ENCODE measurements at places on chromosomes 2 and 18.

DNA sequence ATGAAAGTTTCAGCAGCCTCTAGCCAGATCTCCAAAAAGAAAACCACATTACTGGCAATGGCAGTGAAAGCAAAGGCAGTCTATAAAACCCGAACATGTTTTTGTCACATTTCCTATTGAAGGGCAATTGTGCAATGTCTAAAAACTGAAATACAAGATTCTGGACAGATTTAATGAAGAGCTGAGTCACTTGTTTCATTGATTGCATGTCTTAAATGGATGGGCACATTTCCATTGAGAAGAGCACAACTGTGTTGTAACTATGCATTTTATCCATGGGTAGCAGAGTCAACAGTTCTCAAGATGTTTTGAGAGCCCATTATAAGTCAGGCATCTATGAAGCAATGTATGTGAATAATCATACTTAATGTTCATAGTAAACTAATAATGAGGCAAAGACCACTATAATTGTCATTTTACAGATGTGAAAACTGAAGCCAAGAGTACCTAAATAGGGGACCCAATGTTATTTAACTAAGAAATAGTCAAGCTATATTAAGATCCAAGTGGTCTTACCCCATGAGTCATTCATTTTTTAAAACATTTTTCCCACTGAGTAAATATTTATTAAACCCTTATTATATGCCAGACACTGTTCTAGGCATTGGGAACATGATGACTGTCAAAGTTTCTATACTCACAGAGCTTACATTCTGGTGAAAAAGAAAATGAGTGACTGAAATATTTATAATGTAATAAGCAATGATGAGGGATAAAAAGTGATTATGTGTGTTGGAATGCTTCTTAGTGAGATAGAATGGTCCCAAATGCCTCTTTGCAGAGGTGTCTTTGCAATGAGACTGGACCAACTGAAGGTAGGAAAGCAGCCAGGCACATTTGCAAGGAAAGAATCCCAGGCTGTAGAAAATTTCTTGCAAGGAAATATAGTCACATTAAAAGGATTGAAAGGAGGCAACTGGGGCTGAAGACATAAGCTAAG, 818.9 kb upstream of the ACVR2A start:
- no peak for DNase-seq

DNA sequence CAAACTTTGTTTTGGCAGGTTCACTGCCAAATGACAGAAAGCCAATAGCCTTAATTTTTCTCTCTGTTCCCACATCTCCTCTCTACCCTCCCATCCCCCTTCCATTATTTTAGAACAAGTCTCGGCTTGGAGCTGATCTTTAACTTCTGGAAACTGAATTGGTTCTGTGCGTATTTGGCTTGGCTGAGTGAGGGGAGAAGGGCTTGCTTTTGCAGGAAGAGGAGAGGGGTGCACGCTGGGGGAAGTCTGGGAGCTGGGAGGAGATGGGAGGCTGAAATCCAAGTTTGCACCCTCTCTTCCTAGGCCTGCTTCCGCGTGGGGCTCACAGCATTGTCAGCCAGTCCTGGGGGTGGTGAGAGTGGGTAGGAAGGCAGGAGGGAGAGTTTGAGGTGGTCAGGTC, 176.1 kb upstream of the SPRED2 start:
- DNase-seq = no peak

GRCh38 chr18:22412176-22412911, 5.4 kb downstream of the CTAGE1 start:
- DNase-seq = no peak

DNA sequence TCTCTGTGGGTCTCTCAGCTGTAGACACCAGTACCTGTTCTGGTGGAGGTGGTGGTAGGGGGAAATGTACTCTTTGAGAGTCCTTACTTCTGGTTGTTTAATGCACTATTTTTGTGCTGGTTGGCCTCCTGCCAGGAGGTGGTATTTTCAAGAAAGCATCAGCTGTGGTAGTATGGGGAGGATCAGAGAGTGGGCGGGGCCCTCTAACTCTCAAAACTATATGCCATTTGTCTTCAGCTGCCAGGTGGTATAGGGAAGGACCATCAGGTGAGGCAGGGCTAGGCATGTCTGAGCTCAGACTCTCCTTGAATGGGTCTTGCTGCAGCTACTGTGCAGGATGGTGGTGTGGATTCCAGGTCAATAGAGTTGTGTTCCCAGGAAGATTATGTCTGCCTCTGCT, 1100.8 kb downstream of the CNTNAP5 start:
- DNase-seq = no peak

DNA sequence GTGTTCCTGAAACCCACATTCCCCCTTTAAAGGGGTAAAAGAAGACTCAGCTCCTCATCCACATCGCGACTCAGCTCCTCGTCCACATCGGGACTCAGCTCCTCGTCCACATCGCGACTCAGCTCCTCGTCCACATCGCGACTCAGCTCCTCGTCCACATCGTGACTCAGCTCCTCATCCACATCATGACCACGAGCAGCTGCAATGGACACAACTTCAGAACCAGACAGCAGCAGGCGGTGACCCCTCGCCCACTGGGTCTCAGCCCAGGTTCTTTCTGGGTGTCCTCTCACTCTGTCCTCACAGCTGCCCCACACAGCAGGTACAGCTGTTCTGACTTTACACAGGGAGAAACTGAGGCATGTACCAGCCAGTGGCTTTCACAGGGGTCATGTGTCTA, 163.5 kb upstream of the SALL3 start:
- DNase-seq = no peak

DNA sequence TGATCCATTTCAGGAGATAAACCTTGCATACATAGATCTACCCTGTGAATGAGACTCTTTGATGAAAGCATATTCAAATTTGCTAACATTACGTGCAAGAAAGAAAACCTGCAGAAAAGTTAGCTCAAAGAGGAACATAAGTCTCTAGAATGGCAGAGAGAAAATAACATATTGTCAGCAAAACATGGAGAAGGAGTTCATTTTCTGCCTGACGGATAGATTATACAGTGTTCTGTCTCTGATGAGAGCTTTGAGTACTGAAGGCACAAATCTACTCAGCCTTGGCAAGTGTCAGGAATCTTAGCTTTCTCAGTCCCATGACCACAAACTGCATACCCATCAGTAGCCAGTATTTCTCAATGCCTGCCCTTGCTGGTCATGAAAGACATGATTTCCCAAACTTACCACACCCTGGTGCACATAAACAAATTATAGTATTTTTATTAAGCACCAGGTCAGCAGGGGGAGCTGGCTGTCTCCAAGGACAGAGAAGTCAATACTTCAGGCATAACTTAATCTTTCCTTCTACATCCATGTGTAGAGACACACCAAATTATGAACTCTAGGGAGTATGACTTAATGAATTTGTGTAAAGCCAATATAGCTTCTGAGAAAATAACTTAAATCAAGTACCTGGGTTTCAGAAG, 401.2 kb upstream of the SOX11 start:
- no peak for DNase-seq

DNA sequence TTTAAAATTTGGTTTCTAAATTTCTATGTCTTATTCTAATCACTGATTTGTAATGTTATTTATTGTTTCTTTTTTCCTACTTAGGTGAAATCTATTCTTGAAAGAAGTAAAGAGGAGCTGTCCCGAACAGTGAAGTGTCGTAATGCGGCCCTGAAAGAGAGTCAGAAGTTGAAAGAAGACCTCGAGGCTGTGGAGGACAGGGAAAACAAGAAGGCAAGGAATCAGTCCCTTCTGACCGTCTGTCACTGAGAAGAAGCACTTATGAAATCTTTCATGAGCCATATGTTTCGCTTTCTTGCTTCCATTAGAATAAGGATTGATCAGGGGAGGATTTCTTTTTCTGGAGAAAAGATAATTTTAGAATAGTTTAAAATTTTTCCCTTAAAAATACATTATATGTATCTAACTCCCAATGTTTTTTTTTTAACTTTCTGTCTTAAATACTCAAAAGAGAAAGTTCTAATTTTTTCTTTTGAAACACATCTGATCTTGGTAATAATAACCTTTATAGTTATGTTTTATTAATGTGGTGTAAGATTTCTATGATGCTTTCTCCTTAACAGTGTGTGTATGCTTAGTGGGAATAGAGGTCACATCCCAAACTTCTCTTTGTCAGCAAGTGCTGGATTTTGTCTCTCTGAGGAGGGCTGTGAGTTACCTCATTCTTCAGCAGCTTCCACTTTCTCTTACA, 79.0 kb downstream of the CCDC150 start:
- no peak for DNase-seq

DNA sequence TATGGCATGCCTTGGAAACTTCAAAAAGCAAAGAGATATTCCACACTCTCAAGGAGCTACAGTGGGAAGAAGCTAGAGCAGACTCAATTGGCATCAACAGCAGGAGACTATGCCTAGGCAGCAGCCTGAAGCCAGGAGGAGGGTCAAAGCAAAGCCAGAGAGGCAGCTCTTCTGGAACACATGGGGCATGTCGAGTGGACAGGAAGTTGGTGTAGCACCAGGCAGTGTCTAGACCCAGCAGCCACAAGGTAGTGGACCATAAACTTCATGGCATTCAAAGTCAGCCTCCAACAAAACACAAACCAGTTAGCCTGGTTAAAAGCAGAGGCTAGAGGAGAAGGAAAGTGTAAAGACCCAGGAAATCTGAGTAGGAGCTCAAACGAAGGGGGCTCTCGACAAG, 311.2 kb upstream of the PKDCC start:
- DNase-seq = no peak

GRCh38 chr2:38371235-38371634, 5.8 kb downstream of the ATL2 start:
- DNase-seq = no peak

- DNase-seq = no peak
Observed at GRCh38 chr2:180254872-180255271, 247.8 kb upstream of the CWC22 start.

DNA sequence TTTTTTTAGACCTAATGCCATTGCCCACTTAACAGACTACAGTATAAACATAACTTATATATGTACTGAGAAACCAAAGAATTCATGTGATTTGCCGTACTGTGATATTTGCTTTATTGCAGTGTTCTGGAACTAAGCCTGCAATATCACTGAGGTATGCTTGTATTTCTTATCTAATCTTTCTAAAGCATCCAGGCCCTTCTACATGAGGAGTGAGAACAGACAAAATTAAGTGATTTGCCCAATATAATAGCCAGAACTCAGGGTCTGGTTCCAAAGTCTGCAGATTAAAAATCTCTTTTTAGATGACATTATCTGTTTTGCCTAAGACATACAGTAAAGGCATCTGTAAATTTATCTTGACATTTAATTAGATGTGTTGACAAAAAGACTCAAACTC, 41.9 kb downstream of the BMPR2 start:
- no peak for DNase-seq

- no peak for DNase-seq
Observed at GRCh38 chr2:67309281-67309680, 87.9 kb upstream of the ETAA1 start.

GRCh38 chr2:64192664-64193105, 48.5 kb upstream of the PELI1 start:
- no peak for DNase-seq

GRCh38 chr2:100416935-100417710, at the start of gene CHST10:
Gene CHST10, minus strand, starts transcription at chr2:100417668. Its CDS starts 10,993 bp downstream, at chr2:100406675.
- DNase-seq = peak; percentile 48

GRCh38 chr18:48864876-48865275, 85.9 kb downstream of the SMAD7 start:
- DNase-seq = no peak

DNA sequence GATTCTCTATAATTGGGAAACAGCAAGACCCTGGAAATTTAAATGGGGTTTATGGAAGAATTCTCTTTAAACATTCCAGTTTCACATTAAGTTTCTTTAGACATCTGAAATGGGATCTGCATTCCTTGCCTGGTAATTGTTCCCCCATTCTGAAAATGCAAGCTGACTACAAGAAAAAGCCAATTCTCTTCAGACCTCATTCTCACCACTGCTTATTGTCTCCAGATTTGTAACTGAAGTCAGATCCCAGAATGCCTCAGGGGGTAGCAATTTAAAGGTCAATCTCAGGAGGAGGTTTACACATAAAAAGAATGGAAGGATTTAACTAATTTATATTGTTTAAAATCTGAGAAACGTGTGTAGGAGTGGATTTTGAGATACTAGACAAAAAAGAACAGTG, 41.2 kb downstream of the COL3A1 start:
- no peak for DNase-seq

DNA sequence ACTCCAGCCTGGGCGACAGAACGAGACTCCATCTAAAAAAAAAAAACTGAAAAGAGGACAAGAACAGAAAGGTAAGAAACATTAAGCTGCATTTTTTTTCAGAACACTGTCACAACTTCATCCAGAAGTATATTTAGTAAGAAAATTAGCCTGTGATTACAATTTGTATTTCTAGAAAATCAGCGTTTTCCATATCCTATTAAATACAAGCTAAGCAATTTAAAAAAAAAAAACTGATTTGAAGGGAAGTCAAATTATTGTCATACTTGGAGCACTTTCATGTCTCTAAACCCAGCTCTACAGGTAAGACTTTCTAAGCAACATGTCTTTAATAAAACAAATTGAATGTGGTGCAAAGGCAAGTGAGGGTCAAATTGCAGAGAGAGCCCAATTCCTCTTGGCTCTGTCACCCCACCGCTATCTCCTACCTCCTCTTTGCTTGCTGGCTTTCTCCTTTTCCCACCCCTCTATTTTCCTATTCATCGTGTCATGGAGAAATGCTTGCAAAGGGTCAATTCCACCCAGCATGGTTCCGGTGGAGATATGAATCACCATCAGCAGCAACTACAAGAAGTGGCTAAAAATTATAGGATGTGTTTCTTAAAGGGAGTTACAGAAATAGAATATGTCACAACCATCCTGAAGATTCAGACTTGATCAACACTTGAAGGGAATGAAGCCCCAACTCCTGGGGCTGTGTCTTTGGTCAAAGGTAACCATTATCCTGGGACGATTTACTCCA, 68.4 kb upstream of the BCL11A start:
- DNase-seq = no peak

DNA sequence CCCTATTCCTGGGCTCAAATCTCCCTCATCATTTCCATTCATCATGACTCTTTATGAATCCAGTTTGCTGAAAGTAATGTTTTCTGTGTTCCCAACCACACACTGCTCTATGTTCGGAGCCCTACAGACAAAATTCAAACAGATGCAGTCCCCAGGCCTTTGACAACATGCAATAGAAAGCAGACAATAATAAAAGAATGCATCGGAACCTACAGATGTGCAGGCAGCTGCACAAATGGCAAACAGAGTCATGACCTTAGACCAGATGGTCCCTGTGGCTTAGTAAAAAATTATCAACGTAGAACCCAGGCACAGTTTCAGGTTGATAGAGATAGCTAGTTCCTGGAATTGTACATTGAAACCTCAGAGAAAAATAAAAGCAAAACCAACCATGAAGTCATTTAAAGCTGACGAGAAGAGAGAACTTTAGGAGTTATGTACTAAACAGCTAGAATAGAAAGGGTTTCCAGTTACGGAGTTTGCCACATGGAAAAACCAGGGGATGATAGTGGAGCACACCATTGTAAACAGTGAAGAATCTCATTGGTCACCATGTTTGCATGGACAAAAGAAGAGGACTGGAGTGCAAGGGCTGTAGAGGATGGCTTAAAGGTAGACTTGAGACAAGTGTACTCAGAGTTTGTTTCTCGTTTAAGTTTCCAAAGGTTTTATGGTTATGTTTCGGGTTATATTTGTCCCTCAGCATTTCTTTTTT, 23.2 kb upstream of the ACVR1 start:
- DNase-seq = no peak

GRCh38 chr2:168742258-168742932, 60.0 kb upstream of the NOSTRIN start:
- DNase-seq = no peak

GRCh38 chr18:76386071-76386470, 109.0 kb downstream of the ZNF516 start:
- no peak for DNase-seq

- no peak for DNase-seq
Observed at GRCh38 chr2:161041356-161041755, 118.9 kb upstream of the TANK start.

GRCh38 chr18:79092874-79093273, 23.7 kb downstream of the ATP9B start:
- DNase-seq = no peak

Data from stimulated activated CD4-positive, alpha-beta T cell treated with anti-CD3 and anti-CD28 coated beads, Interleukin-2, amount 100 ng/mL, for 4 hours (primary cell).